ENCODE measurements at places on chromosomes 7 and 10.

DNA sequence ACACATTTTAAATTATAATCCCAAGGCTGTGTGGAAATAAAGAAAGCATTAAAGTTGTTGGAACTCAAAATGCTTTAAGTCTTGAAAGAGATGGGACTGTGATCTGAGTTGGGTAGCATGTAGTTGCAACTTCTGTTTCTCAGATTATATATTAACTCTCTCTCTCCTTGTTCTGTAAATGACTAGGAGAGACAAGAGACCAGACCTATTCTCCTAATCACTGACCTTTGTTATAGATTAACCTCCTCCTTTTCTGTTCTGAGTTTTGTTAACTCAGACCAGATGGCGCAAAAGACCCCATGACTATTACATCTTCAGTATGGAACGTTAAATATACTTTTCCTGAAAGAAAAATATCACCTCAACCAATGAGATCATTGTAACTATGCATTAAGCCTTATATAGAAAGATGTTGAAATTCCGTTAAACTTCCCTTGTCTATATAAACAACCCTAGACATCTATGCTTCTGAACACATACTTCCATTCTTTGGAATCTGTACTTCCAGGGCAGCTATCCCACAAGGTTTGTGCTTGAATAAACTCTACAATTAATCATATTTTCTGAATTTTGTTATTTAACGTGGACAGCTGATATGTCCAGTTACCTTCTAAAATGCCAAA is 143.5 kb upstream of the TRIM24 start:
- no peak for DNase-seq

- DNase-seq: no peak
Measured at GRCh38 chr7:82906502-82906901, 256.2 kb downstream of the PCLO start.

DNA sequence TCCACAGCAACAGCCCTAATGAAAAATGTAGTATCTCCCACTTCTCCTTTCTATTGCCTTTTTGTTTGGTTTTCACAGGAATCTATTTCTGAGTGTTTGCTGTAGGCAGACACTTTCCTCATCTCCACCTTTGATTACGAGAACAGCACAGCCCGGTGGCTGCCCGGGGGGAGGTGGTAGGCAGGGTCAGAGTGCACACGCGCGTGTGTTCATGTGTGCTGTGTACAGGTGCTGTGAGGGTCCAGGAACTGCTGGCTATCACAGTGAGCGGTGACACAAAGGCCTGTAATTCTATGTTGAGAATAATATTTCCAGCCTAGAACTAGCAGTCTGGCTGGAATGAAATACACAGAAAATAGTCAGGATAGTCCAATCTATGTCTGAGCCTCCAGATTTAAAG is 212.8 kb downstream of the ADARB2 start:
- DNase-seq: no peak

DNA sequence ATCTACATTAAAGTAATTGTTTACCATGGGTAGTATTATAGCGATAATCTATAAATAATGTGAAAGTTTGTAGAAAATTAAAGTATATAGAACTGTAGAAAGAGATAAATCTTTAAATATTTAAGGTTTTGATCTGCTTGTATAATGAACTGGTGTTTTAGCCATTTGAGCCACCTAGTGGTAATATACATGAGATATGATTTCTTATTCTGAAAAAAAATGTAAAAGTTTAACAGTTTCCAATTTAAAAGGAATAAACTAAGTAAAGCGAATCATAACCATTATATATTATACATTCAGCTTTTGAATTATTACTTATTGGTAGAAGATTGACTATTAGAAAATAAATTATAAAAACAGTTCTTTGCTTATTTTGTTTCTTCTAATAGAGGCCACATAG is 91.2 kb downstream of the OTUD1 start:
- DNase-seq: no peak

GRCh38 chr7:116403265-116403664 is 96.3 kb upstream of the CAV2 start:
- DNase-seq: no peak

DNA sequence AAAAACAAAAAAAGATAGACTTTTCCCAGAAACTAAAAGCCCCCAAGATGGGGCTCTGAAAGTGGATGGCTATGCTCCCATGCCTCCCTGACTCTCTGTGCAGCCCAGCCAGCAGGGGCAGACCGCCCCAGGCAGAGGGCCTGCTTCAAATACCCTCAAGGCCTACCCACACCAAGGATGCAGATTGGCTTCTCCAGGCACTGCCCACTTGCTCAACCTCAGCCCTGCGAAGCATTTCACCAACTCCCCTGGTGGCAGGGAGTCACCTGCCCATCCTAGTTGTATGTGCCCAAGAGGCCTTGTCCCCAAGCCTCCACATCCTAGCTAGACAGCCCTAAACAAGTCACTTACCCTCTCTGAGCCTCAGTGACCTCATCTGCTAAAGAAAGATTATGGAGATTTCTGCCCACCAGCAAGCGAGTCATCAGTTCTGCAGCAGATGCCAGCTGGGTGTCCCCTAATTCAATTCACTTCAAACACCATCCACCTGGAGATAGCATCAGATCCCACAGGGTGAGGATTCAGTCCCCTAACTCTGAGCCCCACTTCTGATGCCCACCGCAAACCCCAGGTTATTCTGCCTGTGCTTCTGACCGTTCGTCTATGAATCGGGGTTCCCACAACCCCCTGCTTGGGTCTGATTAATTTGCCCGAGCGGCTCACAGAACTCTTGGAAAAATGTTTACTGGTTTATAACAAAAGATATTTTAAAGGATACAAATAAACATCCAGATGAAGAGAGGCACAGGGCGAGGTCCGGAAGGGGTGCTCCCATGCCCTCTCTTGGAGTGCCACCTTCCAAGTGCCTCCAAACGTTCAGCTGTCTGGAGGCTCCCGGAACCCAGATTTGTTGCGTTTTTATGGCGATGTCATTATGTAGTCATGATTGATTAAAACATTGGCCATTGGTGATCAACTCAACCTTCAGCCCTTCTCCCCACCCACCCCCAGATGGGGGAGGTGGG is 18.6 kb upstream of the ZMIZ1 start:
- DNase-seq: no peak

- DNase-seq: peak; percentile 62
Measured at GRCh38 chr7:72925546-72926120, 738 bp downstream of the POM121 start.

GRCh38 chr10:114350751-114351150 is 53.6 kb downstream of the AFAP1L2 start:
- no peak for DNase-seq

DNA sequence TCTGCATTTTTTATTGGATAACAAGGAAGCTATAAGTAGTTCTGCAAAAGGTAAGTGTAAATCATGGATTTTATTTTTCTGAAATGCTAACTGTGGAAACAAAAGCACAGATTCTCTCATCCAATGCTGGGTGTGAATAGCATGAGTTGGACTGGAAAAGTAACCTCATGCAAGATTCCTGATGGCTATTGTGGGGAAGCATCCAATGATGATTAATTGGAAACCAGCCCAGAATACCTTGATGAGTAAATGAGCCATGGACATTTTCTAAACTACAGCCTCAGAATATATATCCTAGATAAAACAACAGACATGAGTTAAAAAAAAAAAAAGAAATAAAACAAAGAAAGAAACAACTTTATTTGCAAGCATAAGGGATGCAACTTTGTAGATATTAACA is 934.6 kb downstream of the CCSER2 start:
- DNase-seq: no peak

DNA sequence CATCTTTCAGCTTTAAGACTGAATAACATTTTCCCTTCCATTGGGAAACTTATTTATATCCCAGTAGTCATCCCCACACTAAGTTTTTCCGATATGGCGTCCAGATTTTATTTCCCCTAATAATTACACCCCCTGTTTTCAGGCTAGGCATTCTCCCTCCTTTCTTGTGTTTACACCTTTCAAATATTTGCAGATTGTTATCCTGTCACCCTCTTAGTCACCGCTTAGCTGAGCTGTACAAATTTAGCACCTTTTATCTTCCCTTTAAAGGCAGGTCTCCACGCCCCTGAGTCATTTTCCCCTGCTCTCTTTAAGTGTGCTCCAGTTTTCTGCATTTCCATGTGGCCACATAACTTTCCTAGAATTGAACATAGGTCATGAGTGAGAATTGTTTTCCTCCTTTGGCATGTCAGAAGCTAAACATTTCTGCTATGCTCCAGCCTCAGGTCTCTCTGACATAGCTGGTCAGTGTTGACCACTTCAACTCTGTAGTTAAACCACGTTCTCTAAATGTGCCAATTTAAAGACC is 47.4 kb downstream of the LRRC4 start:
- no peak for DNase-seq

- DNase-seq: no peak
Measured at GRCh38 chr10:78269060-78269459, 235.4 kb downstream of the RPS24 start.

- DNase-seq: no peak
Measured at GRCh38 chr7:36598054-36598674, 126.1 kb downstream of the AOAH start.

GRCh38 chr7:116478834-116479233 is 20.7 kb upstream of the CAV2 start:
- DNase-seq: no peak

DNA sequence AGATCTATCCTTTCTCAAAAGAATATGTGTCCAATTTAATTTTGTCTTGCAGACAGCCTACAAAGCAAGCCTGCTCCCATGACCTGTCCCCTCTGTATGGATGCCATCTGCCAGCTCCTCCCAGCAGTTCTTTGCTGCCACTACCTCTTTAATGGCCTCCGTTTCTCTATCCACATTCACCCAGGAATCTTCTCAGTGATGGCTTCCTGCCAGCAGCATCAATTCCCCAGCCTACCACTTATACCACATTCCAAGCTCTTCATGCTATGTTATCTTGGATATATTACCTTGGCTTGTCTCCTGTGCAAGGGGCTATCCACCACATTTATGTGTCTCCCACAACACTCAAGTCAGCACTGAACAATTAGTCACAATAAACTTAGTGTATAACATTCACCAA is 133.2 kb downstream of the VPS50 start:
- DNase-seq: peak; percentile 20

DNA sequence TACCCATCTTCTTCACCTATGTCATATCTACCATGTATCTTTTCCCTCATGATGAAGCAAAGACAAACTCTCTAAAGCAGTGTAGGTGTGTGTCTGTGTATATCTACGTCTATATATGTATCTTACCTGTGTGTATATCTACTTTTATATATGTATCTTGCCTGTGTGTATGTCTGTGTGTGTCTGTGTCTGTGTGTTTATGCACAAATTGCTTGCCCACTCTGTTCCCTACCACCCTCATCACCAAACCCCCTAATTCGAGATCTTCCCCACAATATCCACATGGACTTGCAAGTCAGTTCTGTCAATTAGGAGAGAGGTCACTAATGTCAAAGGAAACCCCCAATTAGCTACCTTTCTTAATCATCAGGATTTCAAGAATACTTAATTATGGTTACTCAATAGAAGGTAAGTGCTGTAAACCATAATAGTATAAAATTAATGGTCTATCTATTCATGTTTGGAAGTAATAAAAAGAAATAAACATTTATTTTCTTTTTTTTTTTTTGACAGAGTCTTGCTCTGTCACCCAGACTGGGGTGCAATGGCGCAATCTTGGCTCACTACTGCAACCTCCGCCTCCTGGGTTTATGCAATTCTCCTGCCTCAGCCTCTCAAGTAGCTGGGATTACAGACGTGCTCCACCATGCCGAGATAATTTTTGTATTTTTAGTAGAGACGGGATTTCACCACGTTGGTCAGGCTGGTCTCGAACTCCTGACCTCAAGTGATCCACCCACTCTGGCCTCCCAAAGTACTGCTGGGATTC is 43.6 kb downstream of the ANKRD61 start:
- DNase-seq: no peak

DNA sequence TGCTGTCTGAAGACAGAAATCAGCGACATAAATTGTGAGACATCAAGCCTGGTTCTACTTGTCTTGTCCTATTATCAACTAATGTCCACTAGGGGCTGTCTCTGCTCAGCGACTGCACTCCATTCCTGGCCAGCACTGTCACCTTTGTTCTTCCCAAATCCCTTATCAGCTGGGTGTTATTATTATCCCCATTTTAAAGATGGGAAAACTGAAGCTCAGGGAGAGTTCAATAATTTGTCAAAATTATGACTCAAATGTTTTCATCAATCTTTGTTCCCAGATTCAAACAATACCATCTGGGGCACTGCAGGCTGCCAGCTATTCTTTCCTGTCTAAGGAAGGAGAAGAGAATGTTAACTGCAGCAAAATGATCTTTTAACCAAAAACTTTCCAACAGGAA is 431.6 kb upstream of the NFE2L3 start:
- peak; percentile 26 for DNase-seq

GRCh38 chr7:42883950-42884349 is 27.9 kb downstream of the C7orf25 start:
- DNase-seq: no peak

DNA sequence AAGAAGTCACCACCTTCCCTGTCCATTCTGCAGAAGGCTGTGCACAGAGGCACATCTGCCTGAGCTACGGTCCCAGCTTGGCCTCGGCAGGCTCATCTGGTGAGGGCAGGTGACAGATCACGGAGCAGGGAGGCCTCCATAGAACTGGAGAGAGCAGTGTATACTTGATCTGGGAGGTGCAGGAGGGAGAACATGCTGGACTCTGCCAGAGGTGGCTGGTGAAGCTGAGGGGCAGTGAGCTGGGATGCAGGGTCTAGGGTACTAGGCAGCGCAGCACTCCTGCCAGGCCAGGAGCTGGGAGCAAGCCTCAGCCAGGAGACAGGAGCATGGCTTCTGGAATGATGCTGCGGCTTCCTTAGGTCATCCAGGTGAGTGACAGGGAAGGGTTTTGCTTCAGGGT is 553.0 kb downstream of the TCERG1L start:
- no peak for DNase-seq

DNA sequence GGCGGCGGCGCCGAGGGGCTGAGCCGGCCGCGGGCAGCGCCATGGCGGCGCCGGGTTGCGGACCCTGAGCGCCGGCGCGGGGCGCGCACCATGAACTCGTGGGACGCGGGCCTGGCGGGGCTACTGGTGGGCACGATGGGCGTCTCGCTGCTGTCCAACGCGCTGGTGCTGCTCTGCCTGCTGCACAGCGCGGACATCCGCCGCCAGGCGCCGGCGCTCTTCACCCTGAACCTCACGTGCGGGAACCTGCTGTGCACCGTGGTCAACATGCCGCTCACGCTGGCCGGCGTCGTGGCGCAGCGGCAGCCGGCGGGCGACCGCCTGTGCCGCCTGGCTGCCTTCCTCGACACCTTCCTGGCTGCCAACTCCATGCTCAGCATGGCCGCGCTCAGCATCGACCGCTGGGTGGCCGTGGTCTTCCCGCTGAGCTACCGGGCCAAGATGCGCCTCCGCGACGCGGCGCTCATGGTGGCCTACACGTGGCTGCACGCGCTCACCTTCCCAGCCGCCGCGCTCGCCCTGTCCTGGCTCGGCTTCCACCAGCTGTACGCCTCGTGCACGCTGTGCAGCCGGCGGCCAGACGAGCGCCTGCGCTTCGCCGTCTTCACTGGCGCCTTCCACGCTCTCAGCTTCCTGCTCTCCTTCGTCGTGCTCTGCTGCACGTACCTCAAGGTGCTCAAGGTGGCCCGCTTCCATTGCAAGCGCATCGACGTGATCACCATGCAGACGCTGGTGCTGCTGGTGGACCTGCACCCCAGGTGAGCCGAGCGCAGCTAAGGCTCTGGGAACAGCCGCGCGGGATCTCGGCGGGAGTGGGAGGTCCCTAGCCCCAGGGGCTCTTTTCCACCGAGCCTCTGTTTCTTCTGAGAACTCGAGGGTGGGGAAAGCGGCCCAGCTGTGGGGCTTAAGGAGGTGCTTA is at the start of gene GPR26:
GPR26 (plus strand) TSS at position 38 of the 919 bp plus-strand sequence; CDS start at position 91, 53 bp downstream.
- no peak for DNase-seq
